Activated T-cell treated with anti-CD3 and anti-CD28 coated beads for 24 hours (primary cell): ENCODE measurements at places on chromosomes 12 and 14.

DNA sequence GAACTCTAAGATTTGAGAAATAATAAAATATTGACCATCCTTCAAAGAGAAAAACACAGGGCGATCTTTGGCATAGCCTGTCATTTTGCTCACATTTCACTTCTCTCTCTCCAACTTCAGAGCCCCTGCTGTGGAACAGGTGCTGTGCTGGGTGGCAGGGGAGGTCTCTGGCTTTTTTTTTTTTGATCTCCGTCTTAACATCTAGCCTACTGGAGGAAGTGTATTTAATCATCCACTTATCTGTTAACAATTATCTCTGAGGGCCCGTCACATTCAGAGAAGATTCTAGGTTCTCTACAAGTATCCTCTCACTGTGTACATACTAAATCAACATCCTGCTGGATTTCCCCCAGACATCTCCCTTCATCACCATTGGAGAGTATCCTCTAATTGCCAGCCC is 34.1 kb downstream of the CHST11 start:
- DNase-seq: no peak

DNA sequence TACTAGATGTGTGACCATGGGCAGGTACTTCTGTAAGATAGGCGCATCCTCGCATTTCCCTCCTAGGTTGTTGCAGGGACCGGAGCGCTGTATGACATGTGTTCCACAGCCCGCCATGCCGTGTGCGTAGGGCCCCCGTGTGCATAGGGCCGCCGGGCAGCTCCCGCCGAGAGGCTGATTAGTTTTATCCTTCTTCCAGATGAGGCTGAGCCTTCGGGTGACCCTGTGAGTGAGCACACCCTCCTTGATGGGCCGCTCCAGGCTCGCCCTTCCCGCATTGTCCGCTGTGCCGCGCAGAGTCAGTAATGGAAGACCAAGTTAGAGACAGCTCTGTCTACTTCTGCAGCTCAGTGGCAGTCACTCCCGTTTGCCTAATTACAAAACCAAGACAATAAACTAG is 72.9 kb upstream of the DYNC1H1 start:
- DNase-seq: no peak

- DNase-seq: no peak
These were observed 174.5 kb upstream of the CNOT2 start for GRCh38 chr12:70068743-70069142.

DNA sequence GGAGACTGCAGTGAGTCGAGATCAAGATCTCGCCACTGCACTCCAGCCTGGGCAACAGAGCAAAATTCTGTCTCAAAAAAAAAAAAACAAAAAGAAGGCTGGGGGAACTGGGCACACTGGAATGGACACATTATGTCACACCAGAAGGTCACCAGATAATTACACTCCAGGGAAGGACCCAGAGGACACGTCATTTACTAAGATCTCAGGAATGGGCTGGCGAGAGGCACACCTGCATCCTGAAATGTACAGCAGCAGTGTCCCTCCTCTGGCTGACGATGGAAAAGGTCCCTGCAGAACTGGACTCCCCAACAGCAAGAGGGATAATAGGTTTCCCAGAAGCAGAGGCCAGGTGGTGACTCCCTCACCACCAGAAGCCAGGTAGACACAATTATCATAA is 243.5 kb downstream of the BCL11B start:
- DNase-seq: no peak

GRCh38 chr14:53493320-53493719 is 340.2 kb upstream of the DDHD1 start:
- DNase-seq: no peak

DNA sequence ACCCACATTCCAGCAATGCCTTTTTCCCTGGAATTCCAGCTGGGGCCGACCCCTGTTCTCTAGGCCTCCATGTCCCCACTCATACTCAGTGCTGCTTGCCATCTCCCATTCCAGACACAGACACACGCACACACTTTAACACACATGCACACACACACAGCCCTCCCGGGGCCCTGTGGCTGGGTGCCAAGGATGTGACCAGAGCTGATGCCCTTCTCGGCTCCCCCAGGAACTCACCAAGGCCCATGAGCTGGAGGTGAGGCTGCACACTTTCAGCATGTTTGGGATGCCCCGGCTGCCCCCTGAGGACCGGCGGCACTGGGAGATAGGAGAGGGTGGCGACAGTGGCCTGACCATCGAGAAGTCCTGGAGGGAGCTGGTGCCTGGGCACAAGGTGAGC is 4.3 kb downstream of the PLEKHG6 start:
- no peak for DNase-seq

- DNase-seq: no peak
These were observed 923.4 kb downstream of the NRXN3 start for GRCh38 chr14:79093531-79093930.

DNA sequence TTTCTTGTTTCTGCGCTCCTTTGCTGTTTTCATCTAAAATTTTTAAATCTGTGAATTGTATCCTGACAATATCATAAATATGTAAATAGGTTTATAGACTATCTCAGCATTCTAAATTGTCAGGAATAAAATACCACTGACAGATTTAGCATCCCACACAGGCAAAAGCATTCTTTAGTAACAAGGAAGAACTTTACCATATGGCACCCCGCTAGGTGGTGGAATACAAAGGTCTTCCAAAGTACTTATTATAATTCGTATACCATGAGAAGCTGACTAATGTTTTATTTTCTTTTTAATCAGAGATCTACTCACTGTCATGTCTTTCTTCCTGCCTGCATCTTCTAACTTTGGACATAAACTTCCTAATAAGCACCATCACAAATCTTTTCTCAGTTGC is 328.8 kb upstream of the NOVA1 start:
- no peak for DNase-seq

DNA sequence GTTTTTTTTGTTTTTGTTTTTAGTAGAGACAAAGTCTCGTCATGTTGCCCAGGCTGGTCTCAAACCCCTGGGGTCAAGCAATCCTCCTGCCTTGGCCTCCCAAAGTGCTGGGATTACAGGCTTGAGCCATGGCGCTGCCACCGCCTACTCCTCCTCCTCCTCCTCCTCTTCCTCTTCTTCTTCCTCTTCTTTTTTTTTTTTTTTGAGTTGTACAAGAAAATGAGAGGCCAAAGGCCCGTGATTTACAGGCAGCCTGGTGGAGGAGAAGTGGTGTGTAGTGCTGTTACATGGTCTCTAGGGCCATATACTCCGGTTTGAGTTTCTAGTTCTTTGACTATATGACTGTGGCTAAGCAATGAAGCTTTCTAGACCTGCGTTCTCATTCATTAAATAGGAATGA is 29.6 kb upstream of the SPPL3 start:
- no peak for DNase-seq

GRCh38 chr14:62691647-62692489 is 353.4 kb downstream of the KCNH5 start:
- DNase-seq: no peak

DNA sequence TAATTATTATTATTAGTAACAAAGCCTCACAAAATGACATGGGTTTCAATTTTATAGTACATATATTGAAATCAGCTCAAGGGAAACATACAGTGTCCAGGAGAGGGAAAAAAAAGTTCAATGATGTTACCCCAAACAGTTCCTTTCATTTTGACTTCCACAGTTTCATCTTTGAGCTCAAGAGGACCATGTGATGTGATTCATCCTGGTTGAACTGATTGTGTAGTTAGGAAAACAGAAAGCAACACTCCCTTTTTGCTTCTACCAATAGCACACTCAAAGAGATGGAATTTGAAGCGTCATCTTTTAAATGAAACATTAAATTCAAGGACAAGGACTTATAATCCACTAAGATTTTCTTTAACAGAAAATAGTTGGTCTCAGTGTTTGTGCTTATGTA is 461.0 kb downstream of the FOXG1 start:
- no peak for DNase-seq

DNA sequence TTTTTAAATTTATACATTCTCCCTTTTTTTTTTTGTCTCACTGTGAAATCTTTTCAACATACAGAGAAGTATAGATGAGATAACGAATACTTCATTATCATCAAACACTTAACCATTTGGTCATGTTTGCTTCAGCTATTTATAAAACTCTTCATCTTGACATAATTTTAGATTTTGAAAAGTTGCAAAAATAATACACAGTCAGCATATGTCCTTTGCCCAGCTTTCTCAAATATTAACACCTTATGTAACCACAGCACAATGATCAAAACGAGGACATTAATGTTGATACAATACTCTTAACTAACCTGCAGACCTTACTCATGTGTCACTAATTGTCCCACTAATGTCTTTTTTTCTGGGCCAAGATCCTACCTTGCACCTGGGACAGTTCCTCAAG is 36.0 kb downstream of the DACT1 start:
- DNase-seq: no peak

- no peak for DNase-seq
These were observed 33.1 kb upstream of the G2E3 start for GRCh38 chr14:30525833-30526232.

DNA sequence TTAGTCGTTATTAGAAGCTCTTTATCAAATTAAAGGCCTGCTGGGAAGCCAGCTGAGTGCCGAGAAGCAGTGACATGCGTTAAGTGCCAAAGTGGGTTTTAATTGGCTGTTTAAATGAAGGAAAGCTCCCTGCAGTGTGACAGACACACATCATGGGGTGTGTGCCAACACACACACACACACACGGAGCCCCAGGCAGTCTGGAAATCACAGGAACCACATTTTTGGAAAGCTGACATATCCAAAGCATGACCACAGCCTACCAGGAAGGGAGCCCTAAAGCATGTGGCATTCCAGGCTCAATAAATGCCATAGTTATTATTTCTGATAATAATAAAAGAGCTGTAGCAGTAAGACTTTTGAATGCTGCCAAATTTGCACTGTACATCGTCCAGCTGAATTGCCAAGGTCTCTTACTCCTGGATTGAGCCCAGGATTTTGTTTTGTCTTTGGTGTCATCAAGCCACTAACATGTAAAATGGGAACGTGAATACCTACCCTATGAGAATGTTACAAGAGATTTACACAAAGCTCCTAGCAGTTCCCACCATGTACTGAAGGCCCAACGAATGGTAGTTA is 135.1 kb downstream of the TMEM30B start:
- DNase-seq: no peak

- DNase-seq: no peak
These were observed 88.6 kb downstream of the NINJ2 start for GRCh38 chr12:574475-575128.

GRCh38 chr12:12874029-12874428 is 17.3 kb upstream of the GPRC5A start:
- no peak for DNase-seq

GRCh38 chr12:58503731-58504130 is 416.6 kb downstream of the LRIG3 start:
- no peak for DNase-seq

GRCh38 chr12:24945039-24945438 is 3.9 kb downstream of the BCAT1 start:
- no peak for DNase-seq

DNA sequence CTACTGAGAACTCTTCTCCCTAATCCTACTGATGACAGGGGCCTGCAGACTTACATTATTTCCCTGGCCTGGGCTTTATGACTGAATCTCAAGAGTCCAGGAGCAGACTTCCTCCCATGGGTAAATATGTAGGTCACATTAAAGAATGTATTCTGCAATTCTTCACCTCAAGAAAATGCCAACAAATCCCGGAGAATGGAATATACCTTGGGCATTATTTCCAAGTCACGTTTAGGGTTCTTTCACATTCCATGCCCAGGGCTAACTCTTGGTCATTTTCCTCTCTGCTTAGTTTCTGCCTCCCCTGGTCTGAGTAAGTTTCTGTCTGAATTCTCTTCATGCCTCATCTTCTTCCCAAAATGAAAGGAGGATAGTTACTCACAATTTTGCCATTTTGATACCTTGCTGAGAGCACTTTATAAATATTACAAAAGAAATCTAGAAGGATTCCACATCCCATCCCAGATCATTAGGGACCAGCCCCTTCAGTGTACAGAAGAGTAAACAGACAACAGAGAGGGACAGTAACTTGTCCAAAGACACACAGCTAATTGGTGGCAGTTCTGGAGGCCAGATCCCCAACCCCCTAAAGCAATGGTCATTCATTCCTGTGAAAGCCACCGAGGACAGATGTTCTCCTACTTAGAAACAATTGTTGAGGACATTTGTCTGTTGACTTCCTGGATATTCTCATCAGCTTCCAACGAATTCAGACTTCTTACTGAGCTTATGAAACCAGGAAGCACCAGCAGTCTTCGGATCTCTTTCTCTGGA is 605 bp downstream of the PAH start:
- no peak for DNase-seq

GRCh38 chr12:81303935-81304334 is 226.1 kb downstream of the ACSS3 start:
- DNase-seq: no peak

DNA sequence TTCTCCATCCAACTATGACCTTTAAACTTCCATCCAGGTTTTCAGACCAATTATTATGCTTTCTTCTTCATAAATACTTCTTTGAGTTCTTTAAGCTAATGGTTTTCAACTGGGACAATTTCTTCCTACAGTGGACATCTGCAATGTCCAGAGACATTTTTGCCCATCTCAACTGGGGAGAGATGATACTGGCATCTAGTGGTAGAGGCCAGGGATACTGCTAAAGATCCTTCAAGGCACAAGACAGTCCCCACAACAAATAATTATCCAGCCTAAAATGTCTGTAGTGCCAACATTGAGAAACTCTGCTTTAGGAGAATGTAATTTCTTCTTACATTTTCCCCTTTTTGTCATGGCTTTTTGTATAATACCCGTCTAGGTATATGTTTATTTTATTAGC is 10.6 kb downstream of the TRHDE start:
- no peak for DNase-seq

DNA sequence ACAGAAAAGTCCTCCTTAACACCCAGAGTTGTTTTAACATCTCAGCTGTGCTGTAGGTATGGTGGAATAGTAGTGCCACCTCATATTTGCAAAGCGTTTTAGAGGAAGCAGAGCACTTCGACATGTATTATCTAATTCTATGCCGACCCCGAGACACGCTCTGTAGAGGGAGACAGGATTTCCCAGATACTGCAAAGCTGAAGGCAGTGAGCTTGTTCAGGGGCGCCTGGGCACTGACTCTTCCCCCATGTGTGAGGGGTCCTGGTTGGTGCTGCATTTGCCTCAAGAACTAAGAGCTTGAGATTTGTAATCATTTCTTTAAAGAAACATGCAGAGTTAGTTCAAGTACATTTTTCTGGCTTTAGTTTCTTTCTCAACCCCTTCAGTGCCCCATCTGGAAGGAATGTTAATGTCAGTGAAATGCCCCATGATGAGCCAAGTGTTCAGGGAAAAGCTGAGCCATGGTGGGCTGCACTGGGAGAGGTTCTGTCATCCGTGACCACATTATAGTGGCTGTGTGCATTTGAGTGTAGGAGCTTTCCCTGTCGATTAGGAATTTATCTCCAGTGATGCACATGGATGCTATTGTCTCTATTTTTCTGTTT is 66.3 kb downstream of the MBIP start:
- no peak for DNase-seq

- no peak for DNase-seq
These were observed 98.4 kb downstream of the EFCAB11 start for GRCh38 chr14:89855961-89856656.

DNA sequence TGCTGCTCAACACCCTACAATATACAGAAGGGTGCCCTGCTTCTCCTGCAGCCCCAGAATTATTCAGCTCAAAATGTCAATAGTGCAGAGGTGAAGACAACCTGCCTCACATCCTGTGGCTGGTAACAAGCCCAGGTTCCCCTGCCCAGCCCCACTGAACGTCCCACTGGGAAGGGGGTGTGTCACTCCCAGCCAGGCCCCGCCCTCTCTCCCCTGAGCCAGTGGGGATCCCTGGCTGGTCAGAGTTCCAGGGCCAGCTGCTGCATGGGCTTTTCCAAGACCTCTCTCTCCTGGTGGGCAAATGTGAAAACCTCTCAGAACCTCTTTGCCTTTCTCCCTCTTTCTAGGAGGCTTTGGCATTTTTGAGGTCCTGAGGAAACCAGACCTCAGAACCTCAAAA is 13.7 kb upstream of the LHX5 start:
- DNase-seq: no peak
